Cerebellar cortex (tissue), 1 donor: ENCODE measurements at places on chromosomes 12 and 14.

DNA sequence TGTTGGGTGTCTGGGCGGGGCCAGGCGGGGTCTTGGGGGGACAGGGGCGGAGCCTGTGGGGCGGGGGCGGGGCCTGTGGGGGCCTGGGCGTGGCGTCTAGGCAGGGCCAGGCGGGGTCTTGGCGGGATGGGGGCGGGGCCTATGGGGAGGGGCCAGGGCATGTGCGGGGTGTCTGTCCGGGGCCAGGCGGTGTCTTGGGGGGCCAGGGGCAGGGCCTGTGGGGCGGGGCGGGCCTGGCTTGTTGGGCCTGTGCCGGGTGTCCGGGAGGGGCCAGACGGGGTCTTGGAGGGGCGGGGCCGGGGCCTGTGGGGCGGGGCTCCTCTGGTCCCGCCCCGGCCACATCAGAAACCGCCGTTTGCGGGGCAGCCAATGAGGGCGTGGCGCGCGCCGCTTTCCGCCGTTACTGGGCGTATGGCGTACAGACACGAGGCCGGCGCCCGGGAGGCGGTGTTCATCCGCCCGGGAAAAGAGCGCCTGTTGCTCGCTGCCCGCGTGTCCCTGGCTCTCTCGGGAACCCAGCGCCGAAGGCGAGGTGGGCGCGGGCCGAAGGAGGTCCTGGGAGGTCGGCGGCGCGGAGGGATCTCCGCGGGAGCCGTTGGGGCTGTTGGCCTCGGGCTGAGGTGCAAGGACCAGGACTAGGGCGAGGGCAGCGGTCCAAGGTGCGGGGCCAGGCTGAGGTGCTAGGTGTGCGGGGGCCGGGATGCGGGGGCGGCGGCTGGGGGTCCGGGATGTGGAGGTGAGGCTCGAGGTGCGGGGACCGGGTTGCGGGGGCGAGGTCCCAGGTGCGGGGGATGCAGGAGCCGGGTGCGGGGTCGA is at the start of gene PIWIL1:
TSS of gene PIWIL1 (plus strand) at position 400 of the 816 bp plus-strand sequence. CDS start 4,705 bp downstream, outside the sequence.
- DNase-seq, result peak; percentile 7

GRCh38 chr12:96392397-96392796 is 7.8 kb downstream of the CDK17 start:
- no peak for DNase-seq

DNA sequence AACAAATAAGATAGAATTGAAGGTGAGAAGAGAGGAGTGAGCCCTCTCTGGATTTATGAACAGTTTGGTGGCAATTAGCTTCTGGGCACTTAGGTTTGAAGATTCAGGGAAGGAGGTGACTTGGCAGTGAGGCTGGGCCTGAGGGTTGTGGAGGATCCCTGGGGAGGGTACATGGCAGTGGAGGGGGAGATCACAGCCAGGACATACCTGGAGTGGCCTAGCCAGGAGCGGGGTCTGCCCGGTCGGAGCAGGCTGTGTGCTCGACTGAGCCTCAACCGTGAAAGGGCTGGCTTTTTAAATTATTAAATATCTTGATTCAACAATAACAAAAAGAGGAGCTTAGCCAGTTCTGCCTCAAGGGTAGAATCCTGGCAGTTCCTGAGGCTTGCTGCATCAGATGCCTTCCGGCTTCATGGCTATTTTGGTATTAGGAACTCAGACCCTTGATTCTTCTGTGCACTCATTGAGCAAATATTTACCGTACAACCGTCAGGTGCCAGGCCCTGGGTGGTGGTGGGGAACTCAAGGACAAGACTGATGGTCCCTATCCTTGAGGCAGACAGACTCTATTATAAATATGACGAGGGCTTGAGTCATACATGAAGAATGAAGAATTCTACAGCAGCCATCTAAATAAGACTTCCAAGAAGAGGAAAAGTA is 73.4 kb downstream of the SPTB start:
- DNase-seq, result no peak

DNA sequence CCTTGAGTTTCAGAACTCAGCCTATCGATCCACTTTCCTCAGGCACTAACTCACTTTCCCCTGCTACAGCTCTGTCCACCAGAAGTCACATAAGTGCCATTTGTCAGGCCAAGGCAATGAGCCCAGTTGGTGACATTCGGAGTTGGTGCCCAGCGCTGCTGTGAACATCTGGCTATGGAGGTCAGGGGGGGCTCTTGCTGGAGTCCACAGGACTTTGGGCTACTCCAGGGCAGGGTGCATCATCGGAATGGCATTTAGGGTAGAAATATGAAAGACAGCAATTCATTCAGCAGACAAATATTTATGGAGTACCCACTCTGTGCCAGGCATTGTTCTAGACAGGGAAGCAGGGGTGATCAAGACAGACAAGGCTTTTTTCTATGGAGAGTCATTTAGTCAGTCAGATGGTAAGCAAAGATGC is 1.5 kb upstream of the PPP1CC start:
- DNase-seq, result peak; percentile 34

GRCh38 chr12:84416626-84417025 is 496.0 kb downstream of the SLC6A15 start:
- no peak for DNase-seq

GRCh38 chr14:22448035-22448904 is 140.8 kb downstream of the DAD1 start:
- DNase-seq, result peak; percentile 85

GRCh38 chr12:66251049-66251448 is 51.2 kb upstream of the HELB start:
- no peak for DNase-seq

- no peak for DNase-seq
Observed at GRCh38 chr14:74552623-74553022, 59.1 kb downstream of the ISCA2 start.

- no peak for DNase-seq
Observed at GRCh38 chr12:46406352-46407027, 33.9 kb upstream of the SLC38A2 start.

DNA sequence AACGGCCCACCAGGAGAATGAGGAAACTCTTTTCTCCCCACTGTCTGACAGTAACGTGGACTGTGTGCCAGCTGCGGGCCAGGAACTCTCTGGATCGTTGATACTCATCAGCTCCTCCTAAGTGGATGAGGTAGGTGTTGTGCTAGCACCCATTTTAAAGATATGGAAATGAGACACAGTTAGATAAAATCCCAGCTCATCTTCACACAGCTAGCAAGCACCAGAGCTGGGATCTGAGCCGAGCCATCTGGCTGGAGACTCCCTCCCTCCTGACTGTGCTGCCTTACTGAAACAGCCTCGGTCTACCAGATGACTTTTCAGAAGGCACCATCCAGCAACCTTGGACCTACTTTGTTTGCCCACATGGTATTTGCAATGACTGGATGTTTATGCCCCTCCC is 49.2 kb downstream of the TMEM132D start:
- no peak for DNase-seq

GRCh38 chr14:85762526-85762925 is 232.6 kb downstream of the FLRT2 start:
- DNase-seq, result no peak

DNA sequence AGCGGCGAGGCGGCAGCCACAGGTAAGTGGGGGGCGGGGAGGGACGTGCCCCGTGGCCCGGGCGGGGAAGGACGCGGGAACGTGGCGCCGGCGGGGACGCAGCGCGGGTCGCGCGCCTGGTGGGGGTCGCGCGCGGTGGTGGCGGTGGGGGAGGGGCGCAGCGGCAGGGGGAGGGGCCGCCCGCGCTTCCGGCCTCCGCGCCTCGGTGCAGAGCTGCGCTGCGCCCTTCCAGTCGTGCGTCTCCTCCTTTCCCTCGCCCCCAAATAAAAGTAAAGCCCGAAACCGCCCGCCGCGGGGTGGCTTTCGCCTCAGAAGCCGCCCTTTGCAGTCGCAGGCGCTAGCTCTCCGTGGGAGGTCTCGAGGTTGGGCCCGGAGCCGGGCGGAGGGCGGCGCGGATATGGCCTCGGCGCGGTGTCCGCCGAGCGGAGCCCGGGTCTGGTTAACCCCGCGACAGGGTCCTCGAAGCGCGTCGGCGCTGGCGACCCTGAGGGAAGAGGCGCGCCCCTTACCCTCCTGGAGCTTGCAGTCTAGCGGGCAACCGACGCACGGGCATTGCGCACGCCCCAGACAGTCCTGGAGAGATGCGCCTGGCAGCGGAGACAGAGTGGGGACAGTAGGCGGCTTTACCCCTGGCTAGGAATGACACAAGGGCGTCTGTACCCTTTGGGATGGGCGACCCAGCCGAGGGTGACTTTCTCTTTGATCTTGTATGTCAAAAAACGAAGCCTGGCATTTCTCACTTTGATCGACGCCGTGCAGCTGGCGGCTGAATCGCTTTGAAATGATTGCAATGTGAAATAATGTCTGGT is 589 bp downstream of the ATF1 start:
- DNase-seq, result peak; percentile 42

DNA sequence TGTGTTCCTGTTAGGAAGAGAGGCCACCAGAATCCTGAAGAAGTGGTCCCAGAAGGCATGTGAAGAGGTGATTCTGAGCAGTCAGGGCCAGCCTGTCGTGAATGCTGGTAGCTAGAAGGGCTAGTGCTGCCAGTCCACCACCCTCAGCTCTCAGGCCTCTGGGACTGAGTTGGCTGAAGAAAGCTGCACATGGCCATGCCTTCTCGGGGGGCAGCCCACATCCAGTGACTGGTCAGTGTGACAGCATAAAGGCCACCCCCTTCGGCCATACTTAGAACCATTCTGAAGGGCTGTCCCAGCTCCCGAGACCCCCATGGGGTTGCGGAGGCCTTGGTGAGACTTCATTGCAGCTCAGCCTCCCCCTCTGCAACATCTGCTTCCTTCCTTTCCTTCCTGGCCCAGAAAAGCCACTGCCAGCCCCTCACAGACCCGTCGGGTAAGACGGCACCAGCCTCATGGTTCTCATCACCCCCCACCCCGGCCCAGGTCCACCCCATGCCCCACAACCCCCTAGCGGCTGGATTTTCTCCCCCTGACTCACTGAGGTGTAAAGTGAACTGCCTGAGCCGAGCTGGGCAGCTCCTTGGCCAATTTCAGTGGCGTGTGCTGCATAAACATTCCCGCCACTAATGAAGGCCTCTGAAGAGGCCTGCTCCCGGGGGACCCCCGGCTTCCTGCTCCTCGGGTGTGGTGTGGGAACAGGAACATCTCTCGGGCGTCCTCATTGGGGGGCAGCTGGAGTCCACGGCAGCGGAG is 49.5 kb upstream of the DIO3 start:
- no peak for DNase-seq

DNA sequence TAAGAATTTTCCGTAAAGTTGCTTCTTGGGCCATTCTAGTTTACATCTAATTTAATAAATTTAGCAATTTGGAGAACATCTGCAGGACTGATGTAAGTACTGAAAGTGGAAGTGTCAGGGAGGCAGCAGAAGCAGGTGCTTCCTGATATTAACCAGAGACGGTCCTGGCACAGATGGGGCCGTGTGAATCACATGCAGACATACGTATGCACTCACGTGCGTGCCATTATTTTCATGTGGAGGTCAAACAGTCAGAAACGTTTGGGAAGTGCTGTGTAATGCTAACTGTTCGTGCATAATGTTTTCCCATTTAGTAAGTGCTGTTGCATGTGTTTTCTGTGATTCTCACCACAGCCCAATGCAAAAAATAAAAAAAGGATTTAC is 87.8 kb upstream of the DYNC1H1 start:
- DNase-seq, result no peak

DNA sequence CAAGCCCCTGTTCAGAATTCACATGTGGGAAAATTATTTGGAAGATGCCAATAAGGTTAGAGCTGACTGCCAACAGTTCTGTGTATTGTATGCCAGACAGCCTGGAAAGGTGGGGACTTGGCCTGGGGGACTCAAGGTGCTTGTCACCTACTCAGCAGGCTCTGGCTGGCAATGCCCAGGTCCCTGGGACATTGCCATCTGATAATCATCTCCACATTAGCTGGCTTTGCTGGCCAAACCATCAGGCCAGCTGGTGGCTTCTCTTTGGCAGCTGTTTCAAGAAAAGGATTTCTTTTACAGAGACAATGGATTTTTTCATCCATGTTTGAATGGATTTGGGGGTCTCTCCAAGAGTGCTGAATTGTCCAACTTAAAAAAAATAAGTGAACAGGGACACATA is 165.2 kb downstream of the BRMS1L start:
- no peak for DNase-seq

DNA sequence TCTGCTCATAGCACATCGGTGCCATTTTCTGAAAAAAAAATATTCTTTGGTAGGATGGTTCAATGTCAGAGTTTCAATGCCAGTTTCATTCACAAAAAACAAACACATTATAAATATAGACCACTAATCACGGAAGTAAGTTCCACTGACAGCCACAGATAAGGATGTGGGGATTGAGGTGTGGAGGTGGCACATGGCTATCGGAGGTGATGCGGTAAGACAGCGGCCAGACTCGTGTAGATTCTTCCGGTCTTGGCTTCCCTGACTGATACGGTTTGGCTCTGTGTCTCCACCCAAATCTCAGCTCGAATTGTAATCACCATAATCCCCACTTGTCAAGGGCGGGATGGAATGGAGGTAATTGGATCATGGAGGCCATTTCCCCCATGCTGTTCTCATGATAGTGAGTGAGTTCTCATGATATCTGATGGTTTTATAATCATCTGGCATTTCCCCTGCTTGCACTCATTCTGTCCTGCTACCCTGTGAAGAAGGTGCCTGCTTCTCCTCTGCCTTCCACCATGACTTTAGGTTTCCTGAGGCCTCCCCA is 693.4 kb downstream of the VRK1 start:
- no peak for DNase-seq

DNA sequence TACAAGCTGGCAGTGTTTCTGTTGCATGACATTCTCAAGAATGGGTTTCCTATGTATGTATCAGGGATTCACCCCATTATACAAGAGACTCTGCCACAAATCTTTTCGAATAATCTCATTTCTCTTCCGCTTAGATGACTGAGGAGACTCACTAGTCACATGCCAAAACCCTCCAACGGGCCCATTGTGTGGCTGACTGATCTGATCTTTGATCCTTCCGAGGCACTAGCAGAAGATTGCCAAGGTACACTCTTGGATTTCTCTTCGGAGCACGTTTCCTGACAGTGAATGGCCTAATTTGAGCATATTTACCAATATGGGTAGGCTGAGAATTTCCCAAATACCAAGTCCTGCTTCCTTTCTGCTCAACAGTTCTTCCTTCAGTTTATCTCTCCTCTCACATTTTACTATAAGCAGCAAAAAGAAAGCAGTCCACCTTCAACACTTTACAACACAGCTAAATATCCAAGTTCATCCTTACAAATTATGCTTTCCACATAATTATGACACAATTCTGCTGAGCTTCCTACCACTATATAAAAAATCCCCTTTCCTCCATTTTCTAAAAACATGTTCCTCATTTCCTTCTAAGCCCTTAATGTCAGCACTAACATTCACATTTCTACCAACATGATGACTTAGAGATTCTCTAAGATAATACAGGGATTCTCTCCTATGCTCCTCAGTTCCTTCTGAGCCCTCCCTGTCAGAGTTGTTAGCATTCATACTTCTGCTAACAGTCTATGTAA is 11.0 kb downstream of the PRPH start:
- DNase-seq, result no peak

DNA sequence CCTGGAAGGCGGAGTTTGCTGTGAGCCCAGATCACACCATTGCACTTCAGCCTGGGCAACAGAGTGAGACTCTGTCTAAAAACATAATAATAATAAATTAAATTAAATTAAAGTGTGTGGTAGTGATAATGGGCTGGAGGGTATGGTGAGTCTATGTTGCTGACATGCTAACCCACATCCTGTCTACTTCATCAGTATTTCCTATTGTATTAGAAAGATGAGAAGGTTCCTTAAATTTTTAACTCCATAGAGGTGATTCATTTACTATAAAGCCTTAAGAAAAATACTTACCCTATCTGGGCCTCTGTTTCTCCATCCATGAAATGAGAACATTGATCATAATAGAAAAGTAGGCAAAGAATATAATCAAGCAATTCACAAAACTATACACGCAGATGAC is 280.5 kb downstream of the FBXL14 start:
- no peak for DNase-seq
